ENCODE measurements at places on chromosomes 2 and 18.

- DNase-seq: no peak
Observed at GRCh38 chr2:32011485-32011960, 715 bp upstream of the MEMO1 start.

GRCh38 chr18:9707381-9708056, 582 bp upstream of the RAB31 start:
- DNase-seq: no peak

DNA sequence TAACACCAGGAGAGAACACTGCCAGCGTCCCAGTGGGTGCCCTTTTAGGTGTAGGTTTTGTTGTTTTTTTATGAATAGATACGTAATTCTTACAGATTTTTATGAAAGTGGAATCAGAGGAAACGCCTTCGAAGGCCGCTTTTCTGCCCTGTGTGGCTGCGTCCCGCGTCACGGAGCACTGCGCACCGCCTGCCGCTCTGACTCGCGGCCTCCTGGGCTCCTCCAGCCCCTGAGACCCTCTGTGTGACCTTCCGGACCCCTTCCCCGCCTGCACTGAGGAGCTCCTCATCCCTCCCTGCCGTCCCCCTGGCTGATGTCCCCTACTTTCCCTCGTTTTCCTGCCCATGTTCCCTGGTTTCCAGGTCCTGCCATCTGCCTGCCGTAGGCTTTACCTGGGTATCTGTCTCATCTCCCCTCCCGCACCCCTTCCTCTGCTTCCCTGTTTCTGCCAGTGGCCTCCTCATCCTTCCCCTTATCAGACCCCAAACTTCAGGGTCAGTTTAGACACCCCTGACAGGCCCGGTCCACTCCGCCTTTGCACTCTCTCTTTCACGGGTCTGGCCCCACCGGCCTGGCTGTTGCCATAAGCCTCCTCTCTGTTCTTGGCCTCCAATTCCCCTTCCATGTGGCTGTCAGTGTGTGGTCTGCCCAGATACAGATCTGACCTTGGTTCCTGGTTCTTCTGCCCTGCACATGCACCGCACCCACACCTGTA, 32.7 kb downstream of the PDIA6 start:
- DNase-seq: no peak

DNA sequence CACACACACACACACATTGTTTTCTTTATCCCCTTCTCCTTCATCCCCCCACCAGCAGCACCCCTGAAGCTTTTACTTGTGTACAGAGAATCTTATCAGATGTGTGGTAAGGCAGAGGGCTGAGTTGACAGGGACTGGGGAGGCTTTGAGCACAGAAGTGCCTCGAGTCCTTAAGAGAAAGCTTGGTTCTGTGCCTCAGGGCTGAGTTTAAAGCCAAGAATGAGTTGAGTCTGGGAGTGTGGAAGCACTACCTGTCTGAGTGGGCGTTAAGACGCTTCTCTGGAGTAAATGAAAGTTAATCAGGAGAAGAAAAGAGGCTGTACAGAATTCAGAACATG, 2.7 kb downstream of the ID2 start:
- no peak for DNase-seq
